ENCODE measurements at places on chromosomes 5 and 9.

DNA sequence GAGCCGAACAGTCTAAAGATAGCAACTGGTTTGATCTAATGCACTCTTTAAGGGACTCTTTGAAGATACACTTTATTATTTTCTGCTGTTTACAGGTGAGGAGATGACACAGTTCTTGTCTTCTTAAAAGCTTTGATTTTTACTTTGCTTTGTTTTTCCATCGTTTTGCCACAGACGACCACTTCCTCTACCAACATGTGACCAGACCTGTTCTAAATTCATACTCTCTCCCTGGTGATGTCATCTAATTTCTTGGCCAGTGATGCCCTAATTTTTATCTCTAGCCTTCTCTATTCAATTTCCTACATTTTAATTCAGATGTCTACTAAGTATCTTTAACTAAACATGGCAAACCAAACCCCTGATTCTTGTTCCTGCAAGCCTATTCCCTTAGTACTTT, 583.4 kb upstream of the ITGA1 start:
- DNase-seq: no peak

GRCh38 chr9:117081641-117082317, 333.1 kb downstream of the ASTN2 start:
- no peak for DNase-seq

- DNase-seq: no peak
Observed at GRCh38 chr9:135857843-135858242, 49.5 kb downstream of the CAMSAP1 start.

DNA sequence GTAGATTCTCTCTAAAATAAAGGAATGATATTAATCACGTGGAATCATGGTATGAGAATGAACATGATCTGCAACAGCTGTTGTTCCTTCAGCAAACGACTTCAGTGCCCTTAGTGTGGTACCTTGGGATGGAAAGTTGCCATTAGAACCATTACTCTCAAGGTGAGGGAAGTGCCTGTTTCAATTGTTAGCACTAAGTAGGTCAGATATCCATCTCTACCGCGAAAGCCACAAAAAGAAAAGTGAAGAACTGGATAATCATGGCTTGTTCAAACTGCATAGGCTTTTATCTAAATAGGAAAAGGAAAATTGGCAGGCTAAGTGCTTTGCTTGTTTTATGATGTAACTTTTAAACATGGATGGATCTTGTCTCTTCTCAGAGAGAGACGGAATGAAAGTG, 380.7 kb downstream of the MRPS30 start:
- no peak for DNase-seq

- no peak for DNase-seq
Observed at GRCh38 chr5:172322028-172322965, 38.7 kb upstream of the UBTD2 start.

DNA sequence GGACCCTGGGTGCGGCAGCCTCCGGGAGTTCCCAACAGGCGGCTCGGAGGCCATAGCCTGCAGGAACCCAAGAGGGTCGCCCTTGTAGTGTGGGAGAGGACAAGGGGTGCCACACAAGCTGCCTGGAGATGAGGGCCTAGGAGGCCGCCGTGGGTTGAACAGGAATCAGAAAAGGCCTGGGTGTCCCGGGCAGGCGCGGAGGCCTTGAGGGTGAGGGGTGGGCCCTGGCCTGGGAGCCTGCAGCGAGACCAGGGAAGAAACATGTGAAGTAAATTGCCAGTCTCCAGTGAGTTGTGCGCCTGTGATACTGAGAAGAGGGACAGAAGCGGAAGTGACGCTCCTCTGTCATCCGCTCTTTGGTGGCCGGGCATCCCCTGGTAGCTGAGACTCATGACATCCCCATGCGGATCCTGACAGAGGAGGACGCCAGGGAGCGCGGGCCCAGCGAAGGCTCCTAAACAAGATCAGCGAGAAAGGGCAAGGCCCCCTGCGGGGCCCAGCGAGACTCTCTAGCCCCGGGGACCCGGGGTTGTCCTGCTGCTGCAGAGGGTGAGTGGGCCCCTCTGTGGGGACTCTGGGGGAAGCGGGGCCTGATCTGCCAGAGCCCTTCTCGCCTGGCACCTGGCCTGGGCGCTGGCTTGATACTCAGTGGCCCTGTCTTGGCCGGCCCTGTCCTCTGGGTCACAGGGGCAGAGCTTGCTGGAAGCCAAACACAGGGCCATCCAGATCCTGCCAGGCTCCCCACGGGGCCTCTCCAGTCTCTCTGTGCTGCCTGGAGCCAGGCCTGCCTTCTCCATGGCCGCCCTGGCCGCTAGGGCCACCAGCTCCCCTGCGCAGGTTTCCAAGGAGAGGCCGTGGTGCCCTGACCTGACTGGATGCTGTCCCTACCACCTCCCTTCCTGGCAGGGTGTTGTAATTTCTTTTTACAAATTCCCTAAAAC, 788.4 kb downstream of the TLE4 start:
- DNase-seq: no peak

DNA sequence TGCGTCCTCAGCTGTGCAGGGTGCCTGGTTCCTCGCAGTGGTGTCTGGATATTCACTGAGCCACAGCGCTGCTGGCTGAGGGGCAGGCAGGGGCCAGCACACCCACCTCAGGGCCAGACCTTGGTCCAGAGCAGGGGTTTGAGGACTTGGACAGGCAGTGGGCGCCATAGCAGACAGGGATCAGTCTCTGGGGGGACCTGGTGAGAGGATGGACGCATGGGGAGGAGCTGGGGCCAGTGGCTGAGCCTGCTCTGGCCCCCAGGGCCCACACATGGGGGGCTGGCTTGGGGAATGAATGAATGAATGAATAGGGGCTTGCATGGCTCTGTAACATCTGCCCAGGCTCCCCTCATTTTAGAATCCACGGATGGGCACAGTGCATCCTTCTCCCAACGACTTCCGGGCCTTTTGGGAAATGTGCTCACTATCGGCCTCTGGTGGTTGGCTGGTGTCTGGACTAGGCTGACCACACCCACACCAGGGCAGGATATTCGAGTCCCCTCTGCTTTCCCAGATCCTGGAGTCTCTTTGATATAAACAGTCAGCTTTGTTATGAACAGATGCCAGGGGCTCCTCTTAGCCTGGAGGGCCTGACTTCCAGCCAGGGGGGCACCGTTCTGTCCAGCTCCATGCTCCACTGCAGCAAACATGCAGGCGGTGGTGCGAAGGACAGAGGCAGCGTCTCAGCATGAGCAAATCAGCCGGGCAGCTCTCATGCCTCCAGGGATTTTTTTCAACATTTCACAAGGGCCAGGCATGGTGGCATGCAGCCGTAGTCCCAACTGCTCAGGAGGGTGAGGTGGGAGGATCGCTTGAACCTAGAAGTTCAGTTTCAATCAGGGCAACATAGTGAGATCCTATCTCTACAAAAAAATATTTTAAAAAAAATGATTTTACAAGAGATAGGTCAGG, 62.6 kb downstream of the NEK6 start:
- peak; percentile 16 for DNase-seq

GRCh38 chr5:73748510-73749400, 122.8 kb downstream of the ARHGEF28 start:
- no peak for DNase-seq

GRCh38 chr9:81690251-81690851, 1.0 kb upstream of the TLE1 start:
- no peak for DNase-seq

DNA sequence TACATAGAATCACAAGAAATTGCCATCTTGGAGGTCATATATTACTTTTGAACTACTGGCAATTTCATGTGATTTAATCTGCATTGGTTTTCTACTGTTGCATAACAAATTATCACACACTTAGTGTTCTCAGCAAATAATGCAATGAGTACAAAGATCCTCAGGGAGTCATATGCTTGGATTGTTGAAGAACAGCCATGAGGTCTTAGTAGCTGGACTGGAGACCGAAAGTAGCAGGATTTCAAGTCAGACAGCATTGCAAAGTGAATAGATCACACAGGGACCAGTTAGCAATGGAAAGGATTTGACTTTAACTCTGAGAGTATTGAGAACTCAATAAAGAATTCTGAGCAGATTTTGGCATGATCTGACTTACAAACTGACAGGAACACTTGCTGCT, 32.2 kb upstream of the FRMD3 start:
- DNase-seq: no peak

- DNase-seq: no peak
Observed at GRCh38 chr9:27538647-27539046, 9.0 kb upstream of the MOB3B start.

DNA sequence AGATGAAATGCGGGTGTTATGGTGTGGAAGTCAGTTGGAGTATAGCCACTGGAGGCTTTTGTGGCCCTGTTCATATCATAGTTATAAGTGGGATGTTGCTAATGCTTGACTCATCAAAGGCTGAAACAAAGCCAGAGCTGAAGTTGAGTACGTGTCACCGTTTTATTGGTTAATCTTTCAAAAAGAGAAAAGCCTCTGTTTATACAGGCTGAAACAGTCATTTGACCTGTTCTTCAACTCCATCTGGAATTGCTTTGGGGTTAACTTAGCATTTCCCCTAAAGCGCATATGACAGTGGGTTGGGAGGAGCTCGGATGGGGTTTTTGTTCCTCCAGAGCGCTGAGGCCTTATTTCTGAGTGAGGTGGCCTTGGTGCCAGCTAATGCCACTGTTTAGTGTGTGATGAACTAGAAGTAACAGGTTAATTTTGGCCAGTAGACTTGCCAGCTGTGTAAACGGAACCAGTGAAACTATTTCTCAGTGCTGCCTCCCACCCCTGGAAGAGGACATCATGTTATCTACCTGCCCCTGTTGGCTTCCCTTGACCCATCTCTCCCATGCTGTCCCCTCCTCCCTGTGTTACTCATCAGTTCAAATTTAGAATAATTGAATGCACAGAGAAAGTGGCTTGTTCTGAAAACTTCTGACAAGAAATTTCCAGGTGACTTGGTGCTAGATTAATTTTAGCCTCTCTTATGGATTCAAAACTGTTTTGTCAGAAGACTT, 34.2 kb downstream of the MTAP start:
- DNase-seq: no peak

DNA sequence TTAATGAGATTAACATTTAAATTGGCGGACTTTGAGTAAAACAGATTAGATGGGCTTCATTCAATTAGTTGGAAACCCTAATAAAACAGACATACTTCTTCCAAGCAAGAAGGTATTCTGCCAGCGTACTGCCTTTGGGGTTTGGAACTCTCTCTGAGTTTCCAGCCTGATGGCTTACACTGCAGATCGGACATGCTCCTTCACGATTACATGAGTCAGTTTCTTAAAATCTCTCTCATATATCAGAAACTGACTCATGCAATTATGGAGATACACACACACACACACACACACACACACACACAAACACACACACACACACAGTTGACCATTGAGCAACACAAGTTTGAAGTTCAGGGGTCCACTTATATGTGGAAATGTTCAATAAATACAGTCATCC, 789.4 kb downstream of the CDH12 start:
- no peak for DNase-seq

GRCh38 chr9:93659044-93659836, 82.9 kb downstream of the PHF2 start:
- DNase-seq: no peak

DNA sequence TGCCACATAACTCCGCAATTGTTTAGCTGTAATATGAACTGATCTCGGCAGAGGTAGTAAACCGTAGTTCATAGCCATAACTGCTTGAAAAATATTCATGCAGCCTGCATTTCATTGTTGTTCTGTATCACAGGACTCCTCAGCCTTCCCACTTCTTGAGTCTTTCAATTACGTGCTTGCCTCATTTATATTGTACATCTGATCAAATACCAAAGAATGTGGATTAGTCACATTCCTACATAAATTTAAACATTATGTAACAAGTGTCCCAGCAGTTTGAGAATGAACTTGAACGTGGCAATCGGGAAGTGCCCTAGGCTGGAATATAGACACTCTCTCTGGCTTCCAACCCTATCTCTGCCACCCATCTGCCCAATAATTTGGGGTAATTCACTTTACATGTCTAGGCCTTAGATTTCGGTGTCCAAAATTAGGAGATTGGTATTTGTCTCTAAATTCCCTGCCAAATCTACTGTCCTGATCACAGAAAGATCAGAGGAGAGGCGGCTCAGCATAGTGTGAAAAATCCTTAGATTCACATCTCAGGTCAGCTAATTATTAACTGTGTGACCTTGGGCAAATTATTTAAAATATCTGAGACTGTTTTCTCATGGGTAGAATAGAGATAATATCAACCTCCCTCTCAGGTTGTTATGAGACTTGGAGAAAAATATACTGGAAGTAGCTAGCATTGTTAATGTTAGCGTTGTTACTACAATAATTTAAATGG, 215.1 kb upstream of the RFX3 start:
- no peak for DNase-seq

GRCh38 chr9:4798281-4799032, 5.7 kb downstream of the RCL1 start:
- DNase-seq: no peak

DNA sequence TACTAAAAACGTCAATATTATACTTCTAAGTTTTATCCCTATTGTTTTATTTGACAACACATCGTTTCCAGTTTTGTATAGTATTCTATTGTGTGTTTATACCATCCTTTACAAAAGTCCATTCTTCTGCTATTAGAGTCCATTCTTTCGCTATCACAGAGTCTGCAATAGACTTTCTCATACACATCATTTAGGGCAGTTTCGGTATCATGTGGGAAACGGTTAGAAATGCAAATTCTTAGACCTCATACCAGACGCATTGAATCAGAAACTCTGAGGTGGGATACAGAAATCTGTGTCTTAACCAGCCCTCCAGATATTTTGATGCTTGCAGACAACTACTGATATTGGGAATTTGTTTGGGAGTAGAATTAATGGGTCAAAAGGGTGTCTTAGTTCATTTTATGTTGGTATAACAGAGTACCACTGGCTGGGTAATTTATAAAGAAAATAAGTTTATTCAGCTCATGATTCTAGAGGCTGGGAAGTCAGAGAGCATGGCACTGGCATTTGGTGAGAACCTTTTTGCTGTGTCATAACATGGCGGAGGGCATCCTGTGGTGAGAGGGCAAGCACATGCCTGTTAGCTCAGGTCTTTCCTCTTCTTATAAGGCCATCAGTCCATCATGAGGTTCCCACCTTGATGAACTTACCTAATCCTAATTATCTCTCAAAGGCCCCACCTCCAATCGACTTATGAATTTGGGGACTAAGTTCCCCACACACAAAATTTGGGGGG, 21.1 kb downstream of the CARTPT start:
- DNase-seq: no peak

DNA sequence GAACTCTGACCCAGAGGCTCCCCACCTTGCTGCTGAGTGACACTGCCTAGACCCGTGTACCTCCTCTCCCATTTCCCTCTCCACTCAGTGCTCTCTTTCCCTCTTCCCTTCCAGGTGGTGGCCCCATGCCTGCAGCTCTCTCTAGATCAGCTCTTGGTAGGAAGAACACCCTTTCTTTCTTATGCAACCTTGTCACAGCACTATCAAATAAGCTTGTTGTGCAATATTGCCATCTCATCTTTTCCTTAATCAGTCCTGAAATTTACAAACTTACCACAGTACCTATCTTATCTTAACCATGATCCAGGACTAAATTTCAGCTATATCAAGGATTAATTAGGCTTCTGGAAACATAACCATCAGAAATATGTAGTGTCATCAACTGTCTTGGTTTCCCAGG, 88.6 kb downstream of the ZFAND5 start:
- DNase-seq: no peak

GRCh38 chr9:131121346-131121745, 4.0 kb upstream of the NUP214 start:
- DNase-seq: no peak
